Kidney (tissue), 22 donors: ENCODE measurements at places on chromosomes 4 and X.
A peak's percentile ranks its signal among the peaks of the same experiment; 100 is the strongest.

DNA sequence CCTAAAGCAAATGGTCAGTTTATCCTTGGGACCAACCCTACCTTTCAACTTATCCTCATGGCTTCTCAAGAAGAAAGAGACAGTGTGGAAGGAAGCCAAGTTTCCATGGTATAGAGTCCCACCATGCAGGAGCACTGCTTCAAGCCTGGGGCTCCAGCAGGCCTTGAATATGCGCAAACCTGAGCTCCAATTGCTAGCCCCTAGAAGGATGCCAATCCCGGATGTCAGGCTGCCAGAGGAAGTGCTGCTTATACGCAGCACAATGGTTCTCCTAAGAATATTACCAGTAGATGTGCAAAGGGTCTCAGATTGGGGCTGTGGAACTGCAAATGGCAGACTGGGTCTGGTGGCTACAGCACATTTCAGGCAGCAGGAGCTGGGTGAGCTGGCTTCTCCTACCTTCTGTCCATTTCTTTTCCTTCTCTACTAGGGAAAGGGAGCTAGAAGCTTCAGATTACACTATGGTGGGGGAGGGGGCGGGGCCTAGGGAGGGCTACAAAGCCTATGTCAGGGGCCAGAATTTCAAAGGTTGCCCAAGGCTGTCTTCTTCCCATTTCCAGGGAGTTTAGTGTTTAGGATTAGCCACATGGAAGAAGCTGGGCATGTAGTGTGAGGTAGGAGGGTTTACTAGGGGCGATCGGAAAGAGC lies 40.7 kb upstream of the CITED1 start:
- DNase-seq: no peak

- no peak for DNase-seq
These were observed 14.8 kb upstream of the PPARGC1A start for GRCh38 chr4:23904639-23905071.

- DNase-seq: no peak
These were observed 180.6 kb downstream of the RNF150 start for GRCh38 chr4:140952717-140953116.

DNA sequence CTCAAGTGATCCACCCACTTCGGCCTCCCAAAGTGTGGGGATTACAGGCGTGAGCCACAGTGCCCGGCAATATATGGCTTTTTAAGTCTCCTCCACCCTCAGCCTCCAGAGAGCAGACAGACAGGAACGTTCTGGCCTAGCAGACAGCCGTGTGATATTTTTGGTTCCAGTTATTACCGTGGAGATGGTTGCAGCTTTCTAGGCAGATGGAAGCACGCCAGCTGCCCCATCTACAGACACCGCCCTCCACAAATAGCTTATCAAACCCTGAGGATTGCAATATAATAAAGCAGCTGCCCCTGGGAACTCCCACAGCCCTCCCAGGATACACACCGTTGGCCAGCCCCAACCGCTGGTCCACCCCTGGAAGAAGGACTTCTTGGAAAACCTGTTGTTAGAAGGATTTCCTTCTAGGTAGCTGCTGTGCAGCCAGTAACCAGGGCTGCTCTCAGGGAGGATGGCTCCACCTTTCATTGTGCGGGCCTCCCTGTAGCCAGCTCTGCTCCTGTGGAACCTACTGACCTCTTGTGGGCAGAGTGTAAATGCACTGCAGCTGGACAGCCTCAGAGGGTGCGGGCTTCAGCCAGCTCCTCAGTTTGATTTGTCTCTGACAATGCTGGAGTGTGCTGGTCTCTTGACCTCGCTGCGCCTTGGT lies 44.0 kb downstream of the SLC25A5 start:
- DNase-seq: no peak

- no peak for DNase-seq
These were observed 77.6 kb downstream of the PPP3CA start for GRCh38 chr4:101269682-101270081.

DNA sequence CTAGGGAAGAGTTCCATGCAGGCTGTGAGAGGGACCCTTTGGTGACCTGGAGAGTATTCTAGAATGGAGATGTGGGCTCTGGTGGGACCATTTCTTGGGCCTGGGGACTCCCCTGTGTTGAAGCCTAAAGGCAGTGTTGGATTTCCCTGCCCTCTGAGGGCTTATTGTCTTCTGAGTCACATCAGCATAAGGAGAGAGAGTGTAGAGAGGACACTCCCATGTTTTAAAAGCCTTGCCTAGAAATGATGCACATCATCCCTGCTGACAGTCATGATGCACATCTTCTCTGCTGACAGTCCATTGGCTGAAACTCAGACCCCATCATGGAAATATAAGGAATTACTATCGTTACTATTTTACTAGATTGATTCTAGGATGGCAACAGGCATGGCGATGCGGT lies 51.9 kb downstream of the FAM114A1 start:
- DNase-seq: no peak

GRCh38 chrX:15343075-15343476 lies 7.8 kb upstream of the PIGA start:
- DNase-seq: no peak

DNA sequence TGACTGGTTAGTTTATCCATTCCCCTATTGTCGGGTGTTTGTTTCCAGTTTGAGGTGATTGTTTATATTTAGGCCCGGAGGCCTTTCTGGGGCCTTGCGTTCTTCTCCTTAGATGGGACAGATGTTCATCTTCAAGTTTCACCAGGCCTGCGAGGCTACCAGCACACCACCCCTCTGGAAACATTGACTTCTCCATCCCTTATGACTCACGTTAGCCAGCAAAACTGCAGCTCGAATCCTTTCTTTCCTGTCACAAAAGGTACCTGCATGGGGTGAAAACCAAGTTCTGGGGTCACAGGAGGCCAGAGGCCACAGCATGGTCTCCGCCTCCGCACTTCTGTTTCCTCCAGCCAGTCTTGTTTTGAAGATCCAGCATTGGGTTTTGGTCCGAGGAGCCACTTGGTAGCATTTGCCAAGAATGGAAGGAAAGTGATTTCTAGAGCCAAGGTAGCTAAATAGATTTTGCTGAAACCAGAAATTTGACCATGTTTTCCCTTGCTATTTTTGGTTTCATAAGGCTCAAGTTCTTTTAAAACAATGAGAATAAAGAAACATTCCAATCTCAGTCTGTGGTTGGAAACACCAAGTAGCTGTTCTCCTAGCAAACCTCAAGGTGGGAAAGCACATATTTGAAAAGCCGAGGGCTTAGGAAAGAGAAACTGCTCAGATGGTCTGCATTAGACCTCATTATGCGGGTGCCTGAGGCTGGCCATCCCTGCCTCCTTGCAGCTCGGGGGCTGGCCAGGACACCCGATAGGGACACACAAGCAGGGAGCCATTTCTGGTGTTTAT lies 5.6 kb downstream of the NYX start:
- no peak for DNase-seq

GRCh38 chr4:3385711-3386420 lies 55.9 kb upstream of the HGFAC start:
- DNase-seq: no peak

DNA sequence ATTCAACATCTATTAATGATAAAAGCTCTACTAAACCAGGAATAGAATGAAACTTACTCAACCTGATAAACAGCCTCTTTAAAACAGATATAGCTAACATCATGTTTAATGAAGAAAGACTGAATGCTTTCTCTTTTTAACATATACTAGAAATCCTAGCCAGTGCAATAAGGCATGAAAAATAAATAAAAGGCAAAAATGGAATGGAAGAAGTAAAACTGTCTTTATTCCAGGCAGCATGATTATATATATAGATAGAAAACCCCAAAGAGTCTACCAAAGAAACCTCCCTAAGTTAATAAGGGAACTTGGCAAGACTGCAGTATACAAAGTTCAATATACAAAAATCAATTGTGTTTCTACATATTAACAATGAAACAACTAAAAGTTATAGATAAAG lies 25.5 kb downstream of the WDFY3 start:
- DNase-seq: no peak

- DNase-seq: no peak
These were observed 72.0 kb downstream of the CHST7 start for GRCh38 chrX:46645614-46646013.

DNA sequence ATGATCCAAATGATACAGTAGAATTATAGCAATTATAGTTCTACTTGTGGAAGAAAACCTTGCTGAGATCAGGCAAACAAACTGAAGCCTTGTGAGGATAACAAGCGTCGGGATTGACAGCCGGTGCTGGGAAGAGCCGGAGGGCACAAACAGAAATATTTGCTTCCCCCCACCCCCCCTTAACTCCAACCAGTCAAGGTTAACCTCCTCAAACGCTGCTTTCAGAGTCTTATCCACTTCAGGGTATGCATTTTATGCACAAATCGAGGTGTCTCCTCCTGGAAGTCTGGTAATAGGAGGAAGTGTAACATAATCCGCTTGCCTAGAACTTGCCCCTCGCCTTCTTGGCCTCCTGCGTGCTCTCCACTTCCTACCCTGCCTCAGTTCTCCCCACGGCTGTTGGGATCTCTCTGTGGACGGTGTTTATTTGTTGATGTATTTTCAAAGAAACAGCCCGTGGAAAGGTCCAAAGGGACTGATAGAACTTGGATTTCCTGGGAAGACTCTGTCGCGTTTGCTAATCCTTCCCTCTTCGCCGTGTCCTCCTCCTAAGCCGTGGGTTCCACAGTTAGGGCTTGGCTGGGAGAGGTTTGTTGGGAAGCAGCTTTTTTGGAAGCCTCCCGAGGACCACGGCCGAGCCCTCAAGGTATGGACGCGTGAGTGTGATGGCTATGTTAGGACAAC lies 4.1 kb upstream of the ARX start:
- no peak for DNase-seq

- DNase-seq: no peak
These were observed 405.5 kb upstream of the NR3C2 start for GRCh38 chr4:148847544-148848255.

- peak; percentile 64 for DNase-seq
These were observed 30.3 kb downstream of the TLR10 start for GRCh38 chr4:38752372-38752940.

DNA sequence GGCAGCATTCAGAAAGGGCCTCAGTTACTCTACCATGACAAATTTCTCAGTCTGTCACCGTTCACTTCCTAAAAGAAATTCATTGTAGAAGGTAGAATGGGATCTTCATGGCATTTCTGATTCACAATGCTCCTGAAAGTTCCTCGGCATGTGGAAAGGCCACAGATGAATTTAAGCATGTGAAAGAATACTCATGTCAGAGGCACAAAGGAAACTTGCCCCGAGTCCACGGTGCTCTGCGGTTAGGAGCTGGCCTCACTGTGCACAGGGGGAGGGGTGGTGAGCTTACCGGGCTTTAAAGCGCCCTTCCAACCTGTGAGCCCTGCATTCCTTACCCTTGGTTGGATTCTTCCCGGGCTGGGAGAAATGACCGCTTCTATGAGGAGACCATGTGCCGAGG lies 9.3 kb downstream of the TKTL1 start:
- no peak for DNase-seq

DNA sequence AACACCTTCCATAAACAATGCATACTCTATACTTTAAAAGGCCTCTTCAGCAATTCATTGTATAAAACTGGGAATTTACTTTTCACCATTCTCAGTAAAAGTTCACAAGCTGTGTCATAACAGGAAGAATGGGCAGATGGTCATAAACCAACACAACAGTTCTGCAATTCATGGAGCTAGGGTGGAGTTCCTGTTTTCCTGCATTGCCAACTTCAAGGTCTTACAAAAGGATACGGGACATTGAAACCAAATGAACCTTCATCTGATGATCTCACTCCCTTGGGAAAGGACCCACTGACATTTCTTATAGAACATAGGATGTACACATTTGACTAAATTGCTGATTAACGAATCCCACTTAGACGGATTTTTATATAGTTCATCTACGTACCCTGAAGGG lies 4.1 kb downstream of the KDR start:
- no peak for DNase-seq

DNA sequence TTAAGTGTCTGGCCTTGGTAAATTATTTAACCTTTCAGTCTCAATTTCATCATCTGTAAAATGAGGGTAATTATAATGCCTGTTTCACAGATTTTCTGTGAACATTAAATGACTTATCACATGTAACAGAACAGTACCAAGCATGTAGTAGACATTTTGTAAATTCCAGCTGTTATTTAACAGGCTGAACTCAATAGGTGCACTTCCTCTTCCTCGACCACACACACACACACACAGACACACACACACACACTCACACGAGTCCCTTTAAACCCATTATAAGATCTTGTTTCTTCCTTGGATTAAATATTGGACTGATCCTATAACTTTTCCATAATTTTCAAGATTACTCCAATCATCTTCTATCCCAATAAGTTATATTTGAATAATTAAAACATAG lies 53.4 kb upstream of the COL25A1 start:
- no peak for DNase-seq

DNA sequence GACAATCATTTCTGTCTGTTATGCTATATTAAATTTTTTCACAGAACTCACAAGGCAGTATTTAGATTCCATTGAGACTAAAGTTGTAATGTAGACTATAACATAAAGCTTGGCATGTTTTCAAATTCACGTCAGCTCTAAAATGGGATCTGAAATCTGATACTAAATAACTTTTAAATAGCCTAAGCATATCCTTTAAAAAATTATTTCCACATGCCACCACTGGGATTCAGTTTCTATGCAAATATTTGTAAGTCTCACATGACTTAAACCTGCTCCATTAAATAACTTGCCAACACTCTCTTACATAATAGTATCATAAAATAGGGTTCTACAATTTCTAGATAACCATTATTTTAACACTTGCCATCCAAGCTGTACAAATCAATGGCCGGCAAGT lies 32.4 kb downstream of the KLHL8 start:
- peak; percentile 56 for DNase-seq

GRCh38 chrX:72258174-72258573 lies 18.9 kb downstream of the RPS4X start:
- no peak for DNase-seq

- DNase-seq: no peak
These were observed 97.3 kb downstream of the PSAPL1 start for GRCh38 chr4:7337196-7338058.

DNA sequence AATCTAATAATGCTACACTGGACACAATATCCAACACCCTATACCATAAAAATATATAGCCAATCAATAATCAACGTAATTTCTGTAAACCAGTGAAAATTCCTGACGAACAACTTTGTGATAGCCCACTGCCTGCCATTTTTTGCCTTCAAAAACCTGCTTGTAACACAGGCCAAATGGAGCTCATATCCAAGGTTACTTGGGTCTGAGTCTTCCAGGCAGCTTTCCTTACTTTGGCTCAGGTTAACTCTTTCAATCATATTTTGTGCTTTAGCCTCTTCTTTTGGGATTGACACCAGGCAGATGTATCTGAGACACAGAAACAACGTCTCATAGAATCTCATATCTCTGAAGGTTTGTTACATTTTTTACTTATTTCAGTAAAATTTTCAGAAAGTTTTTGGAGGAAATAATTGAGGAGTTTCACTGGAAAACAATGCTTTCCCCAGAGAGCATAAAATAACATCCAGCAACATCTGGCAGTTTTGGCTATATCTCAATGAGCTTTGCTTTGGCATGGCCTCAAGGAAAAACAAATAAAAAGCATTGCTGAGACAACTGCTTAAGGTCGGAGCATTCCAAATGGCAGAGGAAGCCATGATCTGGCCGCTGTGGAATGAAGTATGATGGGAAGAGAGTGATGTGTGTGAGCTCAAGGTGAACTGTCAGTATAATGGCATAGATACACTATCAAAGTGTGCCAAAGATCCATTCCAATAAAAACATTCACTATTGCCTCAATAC lies 162.9 kb upstream of the SPIN4 start:
- no peak for DNase-seq
